ENCODE measurements at places on chromosomes 5 and 9. TPM values are rescaled to one million over a fixed set of nuclear protein-coding genes. Genes with fewer than 3 reads are reported as not detected.
A peak's percentile ranks its signal among the peaks of the same experiment; 100 is the strongest.

- DNase-seq, result no peak
Measured at GRCh38 chr9:69089491-69089890, 53.9 kb downstream of the FXN start.

DNA sequence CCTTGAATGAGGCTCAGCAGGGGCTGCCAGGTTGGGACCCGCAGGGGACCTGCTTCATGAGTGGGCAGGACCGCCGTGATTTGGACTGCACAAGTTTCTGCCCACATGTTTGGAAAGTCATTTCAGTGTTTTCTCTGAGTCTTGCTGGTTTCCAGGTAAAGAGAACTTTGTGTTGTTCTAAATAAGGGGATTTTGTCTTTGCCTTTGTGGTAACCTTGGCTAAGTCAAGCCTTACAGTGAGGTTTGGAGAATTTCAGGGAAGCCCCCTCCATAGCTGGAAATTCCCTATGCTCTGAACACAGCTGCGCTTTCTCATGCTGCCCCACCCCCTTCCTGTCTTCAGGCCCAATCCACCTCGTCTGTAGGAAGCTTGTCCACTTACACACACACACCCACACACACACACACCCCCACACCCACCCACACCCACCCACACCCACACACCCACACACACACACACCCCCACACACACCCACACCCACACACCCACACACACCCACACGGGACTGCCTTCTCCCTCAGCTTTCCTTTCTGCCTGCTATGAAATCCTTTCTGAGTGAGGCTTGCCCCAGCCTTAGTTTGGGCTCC lies 270.1 kb downstream of the HSPA4 start:
- no peak for DNase-seq

DNA sequence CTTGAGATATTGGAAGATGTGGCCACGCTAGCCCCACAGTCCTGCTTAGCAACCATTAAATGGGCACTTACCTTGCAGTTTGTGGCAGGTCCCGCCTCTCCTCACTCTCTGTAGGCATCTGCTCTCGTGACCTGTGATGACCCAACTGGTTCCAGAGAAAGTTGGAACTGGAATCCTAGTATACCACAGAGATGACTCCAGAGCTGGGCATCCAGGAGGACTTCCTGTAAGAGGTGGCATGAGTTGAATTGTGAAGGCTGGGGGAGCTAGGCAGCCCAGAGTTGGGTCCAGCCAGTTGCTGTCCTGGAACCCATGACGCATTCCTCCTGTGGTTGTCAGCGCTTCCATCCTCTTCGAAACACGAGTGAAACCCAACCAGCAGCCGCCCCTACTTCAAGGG lies 1.6 kb upstream of the ADAMTS2 start:
- no peak for DNase-seq

DNA sequence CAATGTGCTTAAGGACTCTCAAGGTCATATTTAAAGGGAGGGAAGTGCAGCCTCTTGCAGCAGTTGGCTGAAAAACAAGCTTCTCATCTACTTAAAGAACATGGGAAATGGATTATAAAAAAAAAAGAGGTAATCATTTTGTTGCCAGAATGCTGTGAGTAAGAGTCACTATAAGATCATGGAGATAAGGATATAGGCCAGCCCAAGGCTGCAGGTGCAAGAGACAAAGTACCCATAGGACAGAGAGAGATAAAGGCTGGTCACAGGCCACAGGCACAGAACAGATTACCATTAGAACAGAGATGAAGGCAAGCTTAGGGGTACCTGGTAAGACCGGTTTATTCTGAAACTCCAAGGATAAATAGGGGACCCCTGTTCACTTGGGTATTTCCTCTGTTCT lies 70.5 kb downstream of the CDKN2A start:
- DNase-seq, result no peak

DNA sequence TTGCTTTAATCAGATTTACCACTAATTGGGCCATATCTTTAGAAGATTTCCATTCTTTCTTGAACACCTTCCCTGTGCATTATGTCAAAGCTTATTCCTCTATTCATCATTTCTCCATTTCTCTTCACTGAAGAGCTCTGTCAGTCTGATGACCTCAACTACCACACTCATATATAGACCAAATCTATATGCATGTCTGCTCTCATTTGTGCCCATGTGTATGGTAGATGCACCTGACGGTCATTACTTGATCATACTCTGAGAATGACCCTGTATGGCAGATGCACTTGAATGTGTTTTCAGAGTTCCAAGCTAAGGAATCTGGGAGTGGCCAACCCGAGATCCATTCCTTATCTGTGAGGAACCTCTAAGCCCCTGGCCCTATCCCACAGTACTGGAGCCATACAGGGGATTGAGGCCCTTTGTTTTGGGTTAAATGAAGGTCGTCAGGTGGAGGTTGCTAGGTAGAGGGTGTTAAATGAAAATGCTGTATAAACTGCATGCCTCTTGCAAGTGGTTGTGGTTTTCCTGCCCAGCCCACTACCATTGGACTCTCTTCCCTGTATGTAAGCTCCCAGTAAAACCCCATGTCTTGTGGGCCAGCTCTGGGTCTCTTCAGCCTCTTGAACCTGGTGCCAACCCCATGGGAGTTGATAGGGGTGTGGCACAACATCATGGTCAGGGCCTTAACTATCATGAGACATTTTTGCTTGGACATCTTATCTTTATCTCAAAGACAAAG lies 229.5 kb downstream of the KIAA0825 start:
- no peak for DNase-seq

DNA sequence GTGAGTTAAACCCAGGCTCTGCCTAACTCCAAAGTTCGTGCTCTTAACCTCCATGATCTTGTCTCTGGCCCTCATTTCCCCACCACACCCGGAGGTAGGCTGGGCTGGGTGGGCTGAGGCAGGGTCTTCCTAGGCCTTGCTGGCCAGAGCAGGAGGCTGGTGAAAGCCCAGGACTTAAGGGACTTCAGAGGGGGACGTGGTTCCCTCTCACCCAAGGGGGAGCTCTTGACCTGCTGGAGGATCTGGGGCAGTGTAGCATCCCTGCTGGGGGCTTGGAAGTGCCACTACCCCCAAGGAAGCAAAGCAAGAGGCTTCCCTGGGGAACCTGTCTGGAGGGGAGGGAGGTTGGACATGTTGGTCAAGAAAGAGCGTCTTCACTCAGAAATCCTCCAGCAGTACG lies 14.7 kb downstream of the PITX1 start:
- peak; percentile 81 for DNase-seq

The PCDHA12 gene
- total RNA-seq, result 0.29 TPM

DNA sequence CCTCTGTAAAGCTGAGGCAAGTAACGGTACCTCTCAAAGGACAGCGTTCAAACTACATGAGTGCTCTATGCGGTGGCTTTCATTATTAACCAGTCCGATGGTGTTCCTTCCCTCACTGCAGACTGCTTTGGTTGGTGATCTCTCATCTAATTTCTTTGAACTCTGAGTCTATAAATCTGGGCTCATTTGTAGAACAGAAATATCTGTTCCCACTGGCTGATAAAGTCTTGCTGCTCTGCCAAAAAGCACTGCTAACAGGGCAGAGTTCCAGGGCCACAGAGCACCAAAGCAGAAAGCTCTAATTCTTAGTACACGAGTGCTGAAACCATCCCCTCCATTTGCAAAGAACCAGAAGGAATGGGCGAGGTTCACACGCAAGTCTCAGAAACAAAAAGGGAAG lies 81.9 kb downstream of the MED27 start:
- DNase-seq, result no peak

DNA sequence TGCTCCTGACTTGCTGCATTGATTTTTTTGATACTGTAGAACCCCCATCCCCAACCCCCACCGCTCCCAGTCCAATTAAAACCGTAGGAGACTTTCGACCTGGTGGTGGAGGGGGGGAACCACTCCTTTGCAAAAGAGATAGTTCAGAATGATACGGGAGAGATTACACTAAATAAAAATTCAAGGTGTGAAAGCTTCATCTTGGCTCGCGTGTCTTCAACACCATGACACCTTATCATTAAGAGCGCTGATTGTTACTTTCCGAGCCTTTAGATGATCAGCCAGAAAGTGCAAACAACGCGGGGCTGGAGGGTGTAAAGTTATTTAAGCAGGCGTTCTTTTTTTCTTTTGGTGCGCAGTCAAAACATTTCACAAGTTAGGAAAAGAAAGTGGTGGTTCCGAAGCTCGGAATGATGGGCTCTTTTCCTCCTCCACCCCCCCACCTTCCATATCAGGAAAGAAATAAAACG lies 1.3 kb upstream of the ZNF462 start:
- DNase-seq, result no peak

DNA sequence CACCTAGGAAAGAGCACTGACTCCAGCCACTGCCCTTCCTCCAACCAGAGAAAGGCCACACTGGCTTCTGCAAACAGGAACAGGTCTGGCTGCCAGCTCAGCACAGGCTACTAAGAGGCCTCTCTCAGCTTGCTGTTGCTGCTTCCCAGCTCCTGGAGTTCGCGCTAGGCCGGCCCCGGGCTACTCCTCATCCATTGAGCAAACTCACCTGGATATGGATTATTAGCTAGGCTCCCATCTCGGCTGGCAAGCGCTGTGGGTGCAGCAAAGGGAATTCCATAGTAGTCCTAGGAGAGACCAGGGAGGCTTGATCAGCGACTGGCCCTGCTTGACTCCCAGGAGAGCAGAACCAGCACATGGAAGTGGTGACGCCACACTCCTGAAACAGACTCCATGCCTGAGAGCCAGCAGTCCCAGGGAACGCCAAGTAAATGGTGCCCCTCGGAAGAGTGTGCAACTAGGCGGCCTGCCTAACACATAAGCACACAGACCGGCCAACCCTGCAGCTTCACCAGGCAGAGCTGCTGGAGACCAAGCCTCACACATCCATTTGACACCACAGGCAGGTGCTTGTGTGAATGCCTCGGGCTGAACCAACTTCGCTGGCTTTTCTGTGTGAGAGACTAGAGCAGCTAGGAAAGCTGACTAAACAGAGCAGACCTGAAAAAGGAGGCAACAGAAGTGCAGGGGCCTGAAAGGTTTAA lies 107.2 kb downstream of the UBE2R2 start:
- peak; percentile 64 for DNase-seq

The PCDHGA2 gene
- 3.7 TPM for total RNA-seq

The FBP2 gene
- total RNA-seq, result not detected

The RELL2 gene
- 1.5 TPM for total RNA-seq

The C8G gene
- not detected for total RNA-seq

DNA sequence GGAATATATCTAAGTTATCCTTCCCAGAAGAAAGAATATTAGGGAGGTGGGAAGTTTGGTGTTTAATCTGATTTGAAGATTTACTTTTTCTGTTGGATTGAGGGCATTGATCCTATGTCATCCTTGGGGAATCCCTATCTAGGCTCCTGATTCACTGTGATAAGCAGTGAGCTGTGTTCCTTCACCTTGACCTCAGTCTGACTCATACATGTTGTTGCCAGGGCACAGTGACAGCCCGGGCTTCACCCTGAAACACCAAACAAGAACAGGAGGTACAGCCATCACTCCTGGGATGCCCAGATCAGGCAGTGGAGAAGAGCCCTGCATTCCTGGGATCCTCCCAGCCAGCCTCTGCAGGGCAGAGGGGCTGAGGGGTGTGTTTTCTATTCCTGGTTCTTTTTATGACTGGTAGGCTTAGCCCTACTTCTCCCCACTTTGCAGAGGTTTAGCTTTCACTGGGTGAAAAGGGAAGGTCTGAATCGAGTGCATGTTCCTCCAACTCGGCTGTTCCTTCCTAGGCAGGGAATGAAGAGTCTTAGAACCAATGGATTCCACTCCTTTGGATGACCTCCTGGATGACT lies 3.1 kb upstream of the FAM53C start:
- DNase-seq, result no peak

GRCh38 chr5:38615042-38615441 lies 58.6 kb upstream of the LIFR start:
- DNase-seq, result no peak

DNA sequence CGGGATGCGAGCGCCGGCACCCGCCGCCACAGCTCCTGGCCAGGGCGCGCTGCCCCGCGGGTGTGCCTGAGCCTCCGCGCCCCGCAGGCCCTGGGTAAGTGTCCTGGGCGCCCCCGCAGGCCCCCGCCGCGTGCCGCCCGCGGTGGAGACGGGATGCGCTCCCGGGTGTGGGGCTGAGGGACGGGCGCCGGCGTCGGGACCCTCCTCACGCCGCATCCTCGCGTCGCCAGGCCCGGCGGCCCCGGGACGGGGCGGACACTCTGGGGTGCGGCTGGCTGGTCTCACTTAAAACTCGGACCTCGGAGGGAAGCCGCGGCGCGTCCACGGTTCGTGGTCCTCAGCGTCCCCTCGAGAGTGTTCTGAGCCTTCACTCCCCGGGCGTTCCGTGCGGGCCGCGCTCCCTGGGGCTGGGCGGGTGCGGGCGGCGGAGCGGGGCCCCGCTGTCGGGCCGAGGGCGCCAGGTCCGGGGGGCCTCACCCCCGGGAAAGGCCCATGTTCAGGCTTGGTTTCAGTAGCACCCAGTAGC lies 275 bp downstream of the AHRR start:
- DNase-seq, result peak; percentile 87

- no peak for DNase-seq
Measured at GRCh38 chr5:90967851-90968250, 409.3 kb downstream of the ADGRV1 start.

DNA sequence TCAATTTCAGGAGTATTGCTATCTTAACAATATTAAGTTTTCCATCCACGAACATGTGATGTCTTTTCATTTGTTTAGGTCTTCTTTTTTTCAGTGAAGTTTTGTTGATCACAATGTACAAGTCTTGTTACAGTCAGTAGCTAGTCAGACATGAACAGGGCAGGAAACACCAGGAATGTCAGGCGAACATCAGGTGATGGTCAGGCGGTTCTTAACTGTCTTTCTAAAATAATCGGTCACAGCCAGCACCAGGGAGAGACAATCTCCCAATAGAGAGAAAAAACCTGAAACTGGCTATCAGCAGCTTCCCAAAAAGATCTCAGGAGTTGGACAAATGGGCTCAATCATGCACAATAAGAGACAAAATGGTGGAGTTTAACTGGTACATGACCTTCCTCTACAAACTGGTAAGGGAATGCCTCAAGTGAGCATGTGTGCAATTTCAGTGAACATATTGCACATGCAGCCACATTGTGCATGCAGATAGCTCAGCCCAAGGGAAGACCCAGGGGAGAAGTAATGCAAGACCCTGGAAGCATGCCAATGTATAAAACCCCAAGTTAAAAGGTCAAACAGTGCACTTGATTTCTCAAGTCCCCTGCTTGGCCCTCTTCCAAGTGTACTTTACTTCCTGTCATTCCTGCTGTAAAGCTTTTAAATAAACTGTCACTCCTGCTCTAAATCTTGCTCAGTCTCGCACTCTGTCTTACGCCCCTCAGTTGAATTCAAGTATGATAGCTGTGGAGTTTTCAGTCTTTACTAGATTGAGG lies 176.1 kb upstream of the RASEF start:
- no peak for DNase-seq

DNA sequence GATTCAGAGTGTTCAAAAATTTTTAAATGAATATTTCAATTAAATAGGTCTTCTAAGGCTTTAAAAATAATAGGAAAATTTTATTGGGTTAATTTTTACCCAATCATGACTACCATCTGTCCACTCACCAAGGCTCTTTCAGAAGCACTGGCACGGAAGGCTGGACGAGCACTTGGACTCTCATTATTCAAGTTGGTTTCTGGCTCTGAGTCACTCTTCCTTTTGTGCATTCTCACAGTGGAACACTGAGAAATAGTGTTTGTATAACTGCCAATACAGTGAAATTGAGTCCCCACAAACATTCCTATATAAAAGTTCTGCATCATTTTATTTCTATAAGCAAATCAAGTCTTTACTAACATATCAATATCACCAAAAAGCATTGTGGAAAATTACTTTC lies 1149.0 kb downstream of the EFNA5 start:
- no peak for DNase-seq

Data from mesenteric fat pad (tissue), 1 donor.